ENCODE measurements at places on chromosomes 3 and 15.

DNA sequence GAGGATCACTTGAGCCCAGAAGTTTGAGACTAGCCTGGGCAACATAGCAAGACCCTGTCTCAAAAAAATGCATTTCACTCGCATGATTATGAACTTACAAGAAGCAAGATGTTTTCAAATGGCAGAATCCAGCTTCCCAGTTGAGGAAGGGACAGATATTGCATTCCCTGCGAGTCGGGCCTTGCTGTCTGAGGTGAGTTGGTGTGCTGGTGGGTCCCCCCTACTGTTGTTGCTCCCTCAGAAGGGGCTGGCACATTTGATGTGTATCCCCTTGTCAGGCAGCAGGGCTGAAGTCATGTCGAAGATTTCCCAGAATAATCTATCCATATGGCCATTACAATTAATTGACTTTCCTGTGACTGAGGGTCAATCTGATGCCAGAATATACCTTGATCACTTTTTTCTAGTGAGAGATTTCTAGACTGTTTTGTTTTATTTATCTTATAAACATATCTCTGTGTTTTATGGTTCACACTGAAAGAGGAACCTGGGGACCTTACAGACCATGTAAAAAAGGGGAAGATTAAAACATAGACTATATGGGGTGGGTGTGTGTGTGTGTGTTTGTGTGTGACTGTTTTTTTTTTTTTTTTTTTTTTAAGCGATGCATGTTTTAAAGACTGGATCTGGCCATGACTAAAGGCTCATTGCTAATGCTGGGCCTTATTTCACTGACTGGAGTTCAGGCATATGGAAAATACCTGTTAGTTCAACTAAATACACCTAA lies 112.1 kb upstream of the MRPS22 start:
- no peak for ATAC-seq

DNA sequence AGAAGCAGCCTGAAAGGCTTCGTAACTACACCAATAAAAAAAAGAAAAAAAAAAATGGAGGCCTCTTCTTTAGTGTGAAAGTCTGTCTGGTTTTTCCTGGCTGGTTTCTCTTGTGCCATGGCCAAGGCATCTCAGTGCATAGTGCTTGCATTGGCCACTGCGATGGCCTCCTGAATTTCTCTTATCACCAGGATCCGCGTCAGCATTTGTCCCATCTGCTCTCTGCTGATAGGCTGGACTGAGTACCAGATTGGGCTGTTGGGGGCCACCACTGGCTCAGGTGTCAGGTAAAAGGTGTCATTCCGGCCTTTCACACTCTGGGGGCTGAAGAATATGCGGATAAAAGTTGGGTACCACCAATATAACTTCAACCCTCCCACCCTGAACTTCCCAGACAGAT lies 1.1 kb upstream of the IMPDH2 start:
- no peak for ATAC-seq

GRCh38 chr3:45509038-45509767 lies 85.3 kb upstream of the LIMD1 start:
- ATAC-seq, result peak; percentile 84

GRCh38 chr3:51257870-51258269 lies 127.2 kb upstream of the MANF start:
- ATAC-seq, result no peak

- ATAC-seq, result peak; percentile 79
Measured at GRCh38 chr3:187850258-187850921, 105.1 kb upstream of the BCL6 start.

GRCh38 chr15:28127036-28127435 lies 27.9 kb upstream of the OCA2 start:
- no peak for ATAC-seq

DNA sequence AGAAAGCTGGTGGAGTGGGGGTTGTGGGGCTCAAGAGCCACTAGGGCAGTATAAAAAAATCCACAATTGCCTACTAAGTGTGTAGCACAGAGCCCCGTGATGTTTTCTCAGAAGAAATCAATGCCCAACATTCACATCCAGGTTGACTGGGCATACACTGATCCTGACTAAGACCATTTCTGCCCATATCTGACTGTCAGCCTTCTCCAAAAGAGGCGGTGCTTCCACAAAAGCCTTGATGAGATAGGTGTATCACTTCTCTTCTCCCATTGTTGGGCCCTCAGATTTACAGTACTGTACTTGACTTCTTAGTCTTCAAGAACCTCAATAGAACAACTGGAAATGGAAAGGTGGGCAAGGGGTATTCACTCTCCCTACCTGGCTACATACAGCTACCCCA lies 1.4 kb downstream of the POPDC2 start:
- no peak for ATAC-seq

GRCh38 chr3:167908746-167909503 lies 173.4 kb downstream of the SERPINI1 start:
- ATAC-seq, result no peak

GRCh38 chr15:83209333-83209732 lies 1.7 kb upstream of the HDGFL3 start:
- no peak for ATAC-seq

DNA sequence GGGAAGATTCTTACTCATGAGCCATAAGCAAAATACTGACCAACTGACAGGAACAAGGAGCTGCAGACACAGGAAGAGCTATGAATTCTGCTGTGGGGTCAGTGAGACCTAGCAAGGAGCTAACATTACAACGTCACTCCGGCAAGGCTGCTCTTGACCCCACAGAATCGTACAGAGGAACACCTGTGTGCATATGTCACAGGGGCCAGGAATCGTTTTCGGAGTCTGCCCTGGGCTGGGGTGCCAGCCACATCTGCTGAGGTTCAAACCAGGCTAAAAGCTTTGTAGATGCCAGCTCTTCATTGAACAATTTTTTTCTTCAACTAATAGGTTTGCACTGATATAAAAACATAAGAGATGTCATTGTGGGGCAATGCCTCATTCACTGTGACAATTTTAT lies 82.6 kb downstream of the LRRK1 start:
- ATAC-seq, result no peak

GRCh38 chr3:14170531-14171159 lies 7.8 kb downstream of the XPC start:
- no peak for ATAC-seq

DNA sequence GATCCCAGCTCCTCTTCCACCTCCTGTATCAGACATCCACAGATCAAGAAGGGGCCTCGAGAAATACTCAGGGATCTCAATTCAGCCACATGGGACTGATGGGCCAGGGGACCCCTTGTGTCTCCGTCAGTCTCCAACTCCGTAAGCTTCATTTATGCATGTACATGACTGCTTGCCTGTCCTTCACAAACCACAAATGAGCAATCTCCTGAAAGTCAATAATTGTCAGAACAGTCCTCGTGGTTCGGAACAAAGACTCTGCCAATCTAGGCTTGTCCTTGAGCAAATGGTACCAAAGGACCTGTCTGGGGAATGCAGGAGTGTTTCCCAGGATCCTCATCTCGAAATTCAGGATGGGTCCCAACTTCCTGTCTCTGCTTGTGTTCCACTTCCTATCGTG lies 20.8 kb downstream of the SLC12A8 start:
- no peak for ATAC-seq

DNA sequence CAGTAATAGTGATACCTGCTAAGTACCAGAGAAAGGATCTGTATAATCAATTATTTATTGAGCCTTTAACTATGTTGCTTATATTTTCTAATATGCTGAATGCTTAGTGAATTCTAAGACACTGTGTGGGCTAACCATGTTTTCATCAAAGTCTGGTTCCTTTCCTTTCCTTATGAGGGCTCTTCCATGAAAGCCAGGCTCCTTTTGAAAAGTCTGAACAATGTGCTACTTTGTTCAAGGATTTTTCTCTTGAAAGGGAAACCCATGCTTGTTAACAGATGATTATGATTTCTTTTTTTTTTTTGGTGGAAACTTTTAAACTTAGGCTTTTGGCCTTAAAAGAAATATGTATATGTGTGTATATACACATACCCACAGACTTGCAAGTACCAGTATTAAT lies 17.0 kb downstream of the YEATS2 start:
- ATAC-seq, result no peak

- no peak for ATAC-seq
Measured at GRCh38 chr3:8589880-8590556, 54.6 kb downstream of the SSUH2 start.

DNA sequence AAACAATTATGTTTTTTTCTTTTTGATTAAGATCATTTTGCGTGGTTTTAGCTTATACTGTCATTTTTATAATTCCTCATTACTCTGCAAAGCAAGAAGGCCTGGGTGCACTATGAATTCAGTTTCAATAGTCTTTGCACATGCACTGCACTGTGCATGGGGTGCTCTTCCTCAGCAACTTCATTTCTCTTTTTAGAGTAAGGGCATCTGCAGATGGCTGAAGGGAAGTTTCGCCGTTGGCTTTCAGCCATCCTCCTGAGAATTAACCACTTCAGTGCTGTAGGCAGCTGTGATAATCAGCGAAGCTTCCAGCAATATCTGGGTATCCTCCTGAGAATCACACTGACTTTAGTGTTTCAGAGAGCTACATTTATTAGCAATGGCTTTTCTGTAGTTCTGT lies 284.8 kb downstream of the GBE1 start:
- no peak for ATAC-seq

- ATAC-seq, result no peak
Measured at GRCh38 chr3:5219216-5219615, 31.7 kb downstream of the EDEM1 start.

- ATAC-seq, result no peak
Measured at GRCh38 chr3:12472000-12472610, 12.2 kb upstream of the TSEN2 start.

DNA sequence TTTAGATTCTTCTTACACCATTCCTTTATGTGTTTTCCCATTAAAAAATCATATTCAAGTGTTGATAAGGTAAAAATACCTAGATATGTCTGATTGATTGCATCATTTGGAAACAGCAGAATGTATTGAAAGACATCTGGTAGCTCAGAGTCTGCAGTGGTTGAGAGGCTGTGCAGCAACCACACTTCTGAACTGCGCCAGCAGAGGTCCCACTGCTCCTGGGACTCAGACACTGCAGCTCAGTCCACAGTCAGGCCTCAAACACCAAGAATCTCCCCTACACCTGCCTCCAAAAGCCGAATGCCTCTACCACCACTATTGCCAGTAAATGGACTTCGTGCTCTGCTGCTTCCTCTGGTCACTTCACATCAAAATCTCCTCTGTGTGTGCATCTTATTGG lies 176.9 kb upstream of the LMCD1 start:
- peak; percentile 76 for ATAC-seq

GRCh38 chr3:16975083-16975482 lies 90.3 kb downstream of the PLCL2 start:
- ATAC-seq, result no peak

GRCh38 chr3:52090933-52091468 lies 34.6 kb upstream of the DUSP7 start:
- no peak for ATAC-seq

GRCh38 chr3:3066378-3066777 lies 43.8 kb downstream of the IL5RA start:
- ATAC-seq, result no peak

DNA sequence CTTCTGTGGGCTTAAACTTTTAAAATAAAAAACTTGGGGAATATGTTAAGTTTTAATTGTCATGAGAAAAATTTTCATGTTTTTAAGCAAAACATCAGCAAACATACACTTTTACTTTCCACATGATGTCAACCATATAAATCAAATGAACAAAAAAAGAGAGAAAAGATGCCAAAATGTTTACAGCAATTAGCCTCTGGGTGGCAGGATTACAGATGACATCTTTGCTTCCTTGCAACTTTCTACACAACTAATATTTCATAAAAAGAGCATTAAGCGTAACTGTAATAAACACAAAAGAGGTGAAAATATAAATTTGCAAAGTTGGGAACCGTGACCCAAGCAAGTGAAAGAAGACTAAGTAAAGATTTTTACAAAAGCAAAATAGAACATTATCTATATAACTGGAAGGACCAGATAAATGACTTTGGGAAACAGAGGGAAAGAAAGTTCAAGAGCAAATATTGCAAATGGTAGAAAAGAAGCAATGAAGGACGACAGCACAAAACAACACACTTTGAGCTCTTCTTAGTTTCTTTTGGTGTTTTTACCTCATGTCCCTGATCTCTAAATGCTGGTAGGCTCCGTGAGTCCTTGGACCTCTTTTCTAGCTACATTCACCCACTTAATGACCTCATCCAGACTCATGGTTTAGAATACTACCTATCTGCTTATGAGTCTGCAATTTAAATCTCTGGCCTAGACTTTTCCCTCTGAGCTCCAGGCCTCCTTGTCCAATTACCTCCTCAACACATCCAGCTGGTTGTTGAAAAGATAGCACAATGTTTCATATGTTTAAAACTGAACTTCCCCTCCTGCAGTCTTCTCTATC lies 9.4 kb downstream of the TP53BP1 start:
- ATAC-seq, result no peak

- no peak for ATAC-seq
Measured at GRCh38 chr3:61008153-61008997, 242.9 kb downstream of the FHIT start.

DNA sequence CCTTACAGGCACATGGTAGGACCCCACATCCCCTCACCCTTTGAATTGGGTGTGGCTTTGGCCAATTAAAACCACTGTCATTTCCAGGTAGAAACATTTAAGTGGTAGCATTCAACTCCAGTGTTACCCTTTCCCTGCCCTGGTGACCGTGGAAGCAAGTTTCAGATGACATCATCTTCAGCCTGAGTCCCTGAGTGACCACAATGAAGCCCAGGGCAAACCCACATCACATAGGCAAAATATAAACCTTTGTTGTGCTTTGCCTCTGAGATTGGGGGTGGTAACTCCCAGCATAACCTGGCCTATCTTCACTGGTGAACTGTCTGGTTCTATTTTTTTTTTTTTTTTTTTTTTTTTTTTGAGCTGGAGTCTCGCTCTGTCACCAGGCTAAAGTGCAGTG lies 404.0 kb upstream of the WNT5A start:
- no peak for ATAC-seq

DNA sequence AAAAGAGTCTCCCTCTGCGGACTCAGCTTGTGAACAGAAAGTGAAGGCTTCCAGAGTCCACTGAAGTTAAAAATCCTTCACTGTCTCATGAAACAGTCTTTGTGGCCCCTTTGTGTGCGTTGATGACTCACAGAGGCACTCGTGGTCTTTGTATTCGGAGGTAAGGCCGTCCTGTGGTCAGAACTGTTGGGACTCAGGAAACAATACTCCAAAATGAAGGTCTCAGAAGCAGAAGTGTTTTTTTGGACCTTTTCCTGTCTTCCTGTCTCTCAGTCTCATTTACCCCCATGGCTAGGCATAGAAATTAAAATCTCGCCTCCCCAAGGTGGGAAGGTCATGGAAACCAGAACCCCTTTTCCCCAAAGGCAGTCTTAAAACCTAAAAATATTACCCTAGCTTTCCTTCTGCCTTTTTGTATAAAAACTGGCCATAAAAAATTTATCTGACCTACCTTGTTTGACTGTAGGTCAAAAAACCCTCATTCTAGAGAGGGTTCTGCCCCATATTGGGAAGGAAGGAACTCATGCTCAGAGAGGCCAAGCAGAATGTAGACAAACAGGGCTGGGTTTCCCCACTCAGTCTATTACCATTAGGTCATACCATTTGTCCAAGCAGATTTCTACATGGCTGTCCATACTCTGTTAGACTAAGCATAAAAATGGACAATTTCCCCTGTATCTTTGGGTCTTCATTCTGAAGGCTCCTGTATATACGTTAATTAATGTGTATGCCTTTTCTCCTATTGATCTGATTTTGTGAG lies 19.1 kb upstream of the EPB42 start:
- ATAC-seq, result no peak
